Activated CD8-positive, alpha-beta T cell treated with anti-CD3 and anti-CD28 coated beads, Interleukin-2, amount 10 ng/mL, durations not matched to agents 7 days and 5 days (primary cell): ENCODE measurements at places on chromosomes 11 and 22.
A peak's percentile ranks its signal among the peaks of the same experiment; 100 is the strongest.

DNA sequence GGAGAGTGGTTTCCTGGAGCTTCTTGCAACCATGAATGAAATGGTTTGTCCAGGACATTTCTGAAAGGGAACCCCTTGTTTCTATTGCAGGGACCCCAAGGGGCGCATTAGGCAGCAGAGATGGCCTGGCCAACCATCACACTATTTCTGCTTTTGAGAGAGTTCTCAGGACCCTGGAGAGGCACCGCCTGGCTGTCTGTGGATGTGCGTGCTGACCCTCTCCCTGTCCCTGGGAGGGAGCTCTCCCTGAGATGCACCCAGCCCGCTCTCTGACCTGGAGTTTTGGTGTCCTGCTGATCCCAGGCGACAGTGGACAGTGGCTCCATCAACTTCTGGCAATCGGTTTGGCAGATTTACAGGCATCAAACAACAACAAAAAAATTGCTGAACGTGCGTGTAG is 80.3 kb upstream of the SLC22A12 start:
- no peak for DNase-seq

DNA sequence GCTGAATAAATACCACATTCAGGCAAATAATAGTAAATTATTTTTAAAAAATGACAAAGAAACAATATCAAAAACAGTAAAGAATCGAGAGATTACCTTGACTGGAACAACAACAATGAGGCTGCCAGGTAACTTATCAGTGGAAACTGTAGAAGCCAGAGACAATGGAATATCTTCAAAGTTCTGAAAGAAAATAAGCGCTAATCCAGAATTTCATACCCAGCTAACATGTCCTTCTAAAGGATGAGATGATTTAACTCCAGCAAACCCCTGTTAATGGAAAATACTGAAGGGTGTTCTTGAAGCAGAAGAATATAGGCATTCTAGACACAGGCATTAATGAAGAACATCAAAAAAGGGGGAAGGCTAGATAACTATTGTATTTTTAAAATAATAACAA is 20.7 kb upstream of the SCUBE2 start:
- DNase-seq, result no peak

DNA sequence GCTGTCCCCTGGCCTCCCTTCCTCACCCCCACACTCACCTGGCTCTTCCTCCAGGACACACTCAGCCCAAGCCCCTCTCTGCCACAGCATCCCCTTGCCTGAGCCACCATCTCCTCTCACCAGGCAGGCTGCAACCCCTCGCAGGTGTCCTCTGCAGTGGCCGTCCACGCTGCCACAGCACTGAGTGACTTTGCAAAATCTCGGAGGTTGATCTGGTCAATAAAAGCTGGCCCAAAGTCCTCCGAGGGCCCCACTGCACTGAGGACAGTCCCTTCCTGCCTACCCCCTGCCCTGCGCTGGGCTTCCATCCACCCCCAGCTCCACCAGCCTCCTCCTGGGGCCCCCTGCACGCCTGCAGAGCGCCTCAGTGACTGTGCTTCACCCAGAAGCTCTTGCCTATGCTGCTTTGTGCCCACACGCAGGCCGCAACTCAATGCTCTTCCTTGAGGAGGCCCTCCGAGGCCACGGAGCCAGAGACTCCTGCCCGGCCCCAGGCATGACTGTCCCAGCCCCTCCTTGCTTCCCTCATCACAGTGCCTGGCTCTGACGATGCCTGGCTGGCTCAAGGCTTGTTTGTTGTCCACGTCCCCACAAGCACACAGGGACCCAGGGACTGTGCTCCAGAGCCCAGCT is 30.8 kb upstream of the SLC22A12 start:
- no peak for DNase-seq

- DNase-seq, result no peak
These were observed 151.7 kb downstream of the SWAP70 start for GRCh38 chr11:9815486-9816136.

GRCh38 chr22:28773461-28773867 is 969 bp downstream of the CCDC117 start:
- DNase-seq, result no peak

GRCh38 chr11:11408436-11409221 is 55.6 kb upstream of the CSNK2A3 start:
- no peak for DNase-seq

- DNase-seq, result no peak
These were observed 73.8 kb upstream of the CRYBB3 start for GRCh38 chr22:25125693-25126357.

- no peak for DNase-seq
These were observed 123.3 kb upstream of the LUZP2 start for GRCh38 chr11:24373516-24373915.

DNA sequence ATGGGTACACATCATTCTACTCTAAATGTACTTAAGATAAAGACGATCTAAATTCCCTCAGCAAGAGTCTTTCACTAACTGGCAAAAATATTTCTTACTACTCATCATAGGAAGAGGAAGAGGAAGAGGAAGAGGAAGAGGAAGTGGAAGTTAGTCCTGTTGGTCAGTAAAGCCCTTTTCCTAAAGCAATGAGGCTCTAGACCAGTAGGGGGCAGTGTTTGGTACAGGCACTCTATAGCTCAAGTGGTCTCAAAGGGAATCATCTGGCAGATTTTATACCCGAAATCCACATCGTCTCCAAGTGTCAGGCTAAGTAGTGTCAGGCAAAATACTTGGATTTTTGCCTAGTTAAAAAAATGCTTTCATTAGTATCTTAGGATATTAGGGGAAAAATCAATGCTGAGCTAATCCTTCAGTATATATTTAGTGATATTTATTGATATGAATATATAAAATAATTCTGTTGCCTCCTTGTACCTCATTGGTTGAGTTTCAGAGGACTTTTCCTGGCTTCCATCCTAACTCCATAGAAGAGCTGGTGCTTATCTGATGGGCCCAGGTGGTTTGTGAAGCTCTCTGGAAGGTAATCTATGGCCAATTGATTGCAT is 7.7 kb downstream of the BLID start:
- peak; percentile 25 for DNase-seq

DNA sequence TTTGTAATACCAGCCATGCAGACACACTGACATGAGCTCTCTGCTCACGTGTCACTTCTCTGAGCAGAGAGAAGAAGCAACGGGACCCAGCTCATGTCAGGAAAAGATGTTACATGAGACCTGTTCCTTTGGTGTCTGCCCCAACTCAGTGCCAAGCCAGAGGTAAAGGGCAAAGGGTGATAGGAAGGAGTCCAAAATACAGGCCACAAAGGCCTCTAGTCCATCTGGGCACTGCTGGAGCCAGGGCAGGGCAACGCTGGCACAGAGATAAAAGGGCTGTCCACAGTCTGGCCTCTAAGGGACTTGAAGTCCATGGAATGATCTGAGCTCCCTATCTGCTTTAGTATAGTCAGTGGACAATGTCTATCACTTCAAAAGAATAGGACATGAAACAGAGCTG is 79.3 kb downstream of the SLC1A2 start:
- no peak for DNase-seq

DNA sequence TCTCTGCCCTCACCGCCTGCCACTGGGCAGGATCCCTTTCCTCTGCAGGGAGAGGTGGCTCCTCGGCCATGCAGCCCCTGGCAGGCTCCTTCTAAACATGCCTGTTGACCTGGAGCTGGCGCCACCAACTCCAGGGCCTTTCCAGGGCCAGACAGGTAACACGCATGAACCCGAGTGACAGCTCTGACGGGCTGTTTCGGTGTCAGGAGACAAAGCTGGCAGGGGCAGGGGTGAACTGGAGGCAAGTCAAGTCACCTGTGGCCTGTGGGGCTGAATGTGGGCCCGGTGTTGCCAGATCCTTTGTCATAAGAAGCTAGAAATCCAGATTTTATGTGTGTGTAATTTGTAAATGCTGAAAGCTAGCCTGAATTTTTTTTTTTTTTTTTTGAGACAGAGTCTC is 11.3 kb downstream of the C22orf23 start:
- no peak for DNase-seq

DNA sequence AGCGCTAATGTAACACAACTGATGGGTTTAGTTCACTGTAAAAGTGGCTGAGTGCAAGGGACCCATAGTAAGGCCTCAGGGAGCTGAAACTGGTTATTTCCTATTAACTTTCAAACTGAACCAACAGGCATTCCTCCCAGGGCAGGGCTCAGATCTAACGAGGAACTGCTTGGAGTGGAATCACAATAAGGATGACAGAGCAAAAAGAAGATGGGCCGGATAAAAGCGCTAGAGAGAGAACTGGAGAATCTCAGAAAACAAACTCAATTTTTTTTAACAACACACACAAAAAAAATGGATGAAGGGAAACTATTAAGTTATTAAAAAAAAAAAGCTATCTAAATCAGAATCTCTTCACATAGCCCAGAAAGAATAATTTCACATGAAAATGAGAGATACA is 14.2 kb upstream of the CHORDC1 start:
- DNase-seq, result no peak

DNA sequence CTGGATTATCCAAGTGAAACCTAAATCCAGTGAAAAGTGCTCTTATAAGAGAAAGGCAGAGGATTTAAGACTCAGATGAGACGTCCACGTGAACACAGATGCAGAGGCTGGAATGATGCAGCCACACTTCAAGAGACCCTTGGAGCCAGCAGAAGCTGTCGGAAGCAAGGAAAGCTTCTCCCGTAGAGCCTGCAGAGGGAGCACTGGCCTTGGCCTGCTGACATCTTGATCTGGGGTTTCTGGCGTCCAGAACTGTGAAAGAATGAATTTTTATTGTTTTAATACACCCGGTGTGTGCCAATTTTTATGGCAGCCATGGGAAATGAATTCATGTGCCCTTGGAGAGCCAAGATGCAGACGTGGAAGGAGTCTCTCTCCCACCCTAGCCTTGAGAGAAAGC is 407.0 kb upstream of the B3GAT1 start:
- no peak for DNase-seq

DNA sequence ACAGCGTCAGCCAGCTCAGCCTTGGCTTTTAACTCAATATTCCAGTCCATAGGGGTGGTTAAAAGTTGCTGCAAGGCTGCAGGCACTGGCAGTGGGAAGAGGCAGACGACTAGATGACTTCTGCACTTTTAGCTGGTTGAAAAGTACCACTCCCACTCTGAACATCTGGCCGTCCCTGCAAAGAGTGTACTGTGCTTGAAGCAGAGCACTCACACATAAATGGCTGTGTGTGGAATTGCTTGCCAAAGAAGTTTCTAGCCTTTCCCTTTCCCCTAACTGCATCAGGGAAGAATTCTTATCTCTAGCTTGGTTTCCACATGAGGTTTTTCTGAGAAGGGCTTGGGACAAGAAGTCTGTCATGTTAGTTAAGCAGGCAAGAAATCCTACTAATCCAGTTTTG is 5.1 kb upstream of the PHLDB1 start:
- DNase-seq, result no peak

GRCh38 chr11:1896923-1897322 is 5.2 kb upstream of the PRR33 start:
- no peak for DNase-seq

DNA sequence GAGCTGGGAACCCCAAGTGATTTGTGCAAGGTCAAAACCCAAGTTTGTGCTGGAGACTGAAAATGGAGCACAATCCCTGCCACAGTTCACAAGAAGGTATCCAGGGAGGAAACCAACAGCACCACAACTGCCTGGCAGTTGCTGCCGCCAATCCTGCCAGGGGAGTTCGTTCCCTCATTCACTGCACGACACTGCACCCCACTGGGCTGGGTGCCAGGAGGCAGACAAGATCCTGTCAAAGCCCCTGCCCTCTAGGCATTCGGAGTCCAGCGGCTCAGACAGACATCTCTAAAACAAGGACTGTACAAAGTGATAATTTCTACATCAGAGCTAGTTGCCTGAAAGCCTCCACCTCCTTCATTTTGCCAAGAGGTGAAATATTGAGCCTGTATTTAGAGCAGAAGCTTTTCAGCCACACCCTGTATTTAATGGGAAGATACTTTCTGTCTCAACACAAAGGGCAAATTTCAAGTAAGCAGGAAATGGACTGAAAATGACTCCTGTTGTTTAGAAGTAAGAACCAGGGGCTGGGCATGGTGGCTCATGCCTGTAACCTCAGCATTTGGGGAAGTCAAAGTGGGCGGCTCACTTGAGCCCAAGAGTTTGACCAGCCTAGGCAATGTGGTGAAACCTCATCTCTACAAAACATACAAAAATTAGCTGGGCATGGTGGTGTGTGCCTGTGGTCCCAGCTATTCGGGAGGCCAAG is 277.4 kb upstream of the NARS2 start:
- no peak for DNase-seq

DNA sequence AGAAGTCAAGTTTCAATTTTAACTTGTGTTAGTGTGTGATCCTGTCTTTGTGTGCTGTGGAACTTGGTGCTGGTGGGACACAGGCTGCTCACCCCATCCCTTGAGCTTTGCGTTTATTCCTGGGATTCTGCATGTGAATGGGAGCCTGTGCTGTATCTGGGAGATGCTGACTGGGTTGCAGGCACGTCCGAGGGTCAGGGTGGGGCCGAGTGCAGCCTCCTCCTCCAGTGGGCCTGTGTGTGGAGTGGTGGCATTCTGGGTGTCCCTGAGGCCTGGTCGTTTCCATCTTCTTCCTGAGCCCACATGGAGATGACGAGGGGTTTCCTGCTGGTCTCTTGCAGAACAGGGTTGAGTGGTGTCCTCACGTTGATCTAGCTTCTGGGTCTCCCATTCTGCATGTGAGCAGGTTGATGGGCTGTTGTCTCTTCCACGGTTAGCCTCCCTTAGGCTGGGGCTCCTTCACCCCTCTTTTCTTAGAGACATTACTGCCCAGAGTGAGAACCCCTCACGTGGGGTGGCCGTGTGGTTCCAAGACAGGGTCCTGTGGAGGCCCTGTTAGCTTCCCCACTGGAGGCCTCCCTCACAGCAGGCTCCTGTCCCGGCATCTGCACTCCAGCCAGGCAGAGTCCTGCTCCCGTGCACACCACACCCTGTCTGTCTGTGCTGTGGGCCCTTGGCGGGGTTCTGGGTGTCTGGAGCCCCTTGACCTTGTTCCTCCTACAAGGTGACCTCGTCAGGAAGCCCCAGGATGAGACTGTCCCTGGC is 4.9 kb downstream of the PTDSS2 start:
- DNase-seq, result no peak

DNA sequence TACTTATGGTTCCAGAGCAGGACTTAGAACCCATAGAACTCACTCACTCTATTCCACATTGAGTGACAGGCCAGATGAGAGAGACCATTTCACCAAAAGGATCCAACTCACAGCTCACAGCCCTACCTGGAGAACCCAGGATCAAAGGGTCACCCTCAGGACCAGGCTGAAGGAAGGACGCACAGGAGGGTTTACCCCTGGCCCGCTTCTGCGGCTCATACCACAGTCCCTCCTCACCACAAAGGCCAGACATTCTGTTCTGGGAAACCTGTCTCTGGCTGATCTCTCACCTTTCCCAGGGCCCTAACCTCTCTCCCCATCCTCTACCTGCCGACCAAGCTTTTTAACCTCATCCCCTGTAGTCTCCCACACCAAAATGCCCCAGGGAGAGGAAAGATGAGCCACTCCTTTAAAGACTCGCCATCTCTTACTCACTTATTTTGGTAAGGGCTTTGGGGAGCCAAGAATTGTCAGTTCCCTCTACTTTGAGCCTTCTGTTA is 4.7 kb downstream of the FOSL1 start:
- DNase-seq, result no peak

- no peak for DNase-seq
These were observed 630.2 kb downstream of the BRD1 start for GRCh38 chr22:49197505-49197904.

GRCh38 chr22:34903416-34903815 is 162.5 kb upstream of the ISX start:
- no peak for DNase-seq

- DNase-seq, result no peak
These were observed 550.1 kb downstream of the SOX6 start for GRCh38 chr11:15806217-15806616.
